Activated CD4-positive, alpha-beta T cell treated with anti-CD3 and anti-CD28 coated beads, Interleukin-2, amount 10 ng/mL, durations not matched to agents 7 days and 5 days (primary cell): ENCODE measurements at places on chromosomes 4 and X.

- no peak for DNase-seq
Measured at GRCh38 chr4:183297675-183298074, 22.4 kb downstream of the CLDN22 start.

DNA sequence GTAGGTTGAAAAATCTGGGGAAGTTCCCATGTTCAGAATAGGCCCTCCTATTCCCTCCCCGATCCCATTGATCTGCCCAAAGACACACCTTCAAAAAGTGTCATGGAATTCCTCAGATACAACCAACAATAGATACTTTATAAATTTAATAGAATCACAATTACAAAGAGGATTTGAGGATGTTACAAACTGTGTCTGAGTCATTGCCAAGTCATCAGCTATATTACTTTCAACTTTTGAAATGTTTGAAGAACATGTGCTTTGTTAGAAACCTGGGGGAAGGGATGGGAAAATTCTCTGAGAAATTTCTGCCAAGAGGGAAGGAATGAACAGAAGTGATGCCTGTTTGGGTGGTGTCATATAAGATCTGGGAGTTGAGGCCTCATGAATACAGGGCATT lies 46.7 kb downstream of the KCNIP4 start:
- DNase-seq: no peak

GRCh38 chr4:157204634-157205244 lies 15.8 kb upstream of the GRIA2 start:
- peak; percentile 10 for DNase-seq

DNA sequence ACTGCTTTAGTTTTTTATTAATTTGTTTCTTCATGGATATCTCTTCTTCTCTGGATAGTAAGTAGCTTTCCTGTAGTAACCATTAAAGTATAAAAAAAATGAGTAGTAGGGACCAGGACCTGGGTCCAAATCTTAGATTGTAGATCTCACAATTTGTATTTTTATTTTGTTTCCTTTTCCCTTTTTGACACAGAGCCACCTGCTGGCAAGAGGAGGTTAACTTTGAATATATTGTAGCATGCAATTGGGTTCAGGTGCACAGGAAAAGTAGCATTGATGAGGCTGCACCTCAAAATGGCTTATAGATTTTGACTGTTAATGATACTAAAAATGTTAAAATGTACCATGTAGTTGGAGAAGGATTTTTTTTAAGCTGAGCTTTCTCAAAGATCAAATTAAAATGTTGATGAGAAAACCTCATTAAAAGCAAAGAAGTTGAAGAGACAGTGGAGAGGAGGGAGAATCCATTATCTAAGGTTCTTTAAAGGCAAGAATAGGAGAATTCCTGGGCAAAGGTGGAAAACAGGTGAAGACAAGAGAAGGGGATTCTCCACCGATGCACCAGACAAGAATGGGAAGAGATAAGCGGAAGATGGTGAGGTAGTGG lies 48.3 kb upstream of the HPGDS start:
- DNase-seq: peak; percentile 35

DNA sequence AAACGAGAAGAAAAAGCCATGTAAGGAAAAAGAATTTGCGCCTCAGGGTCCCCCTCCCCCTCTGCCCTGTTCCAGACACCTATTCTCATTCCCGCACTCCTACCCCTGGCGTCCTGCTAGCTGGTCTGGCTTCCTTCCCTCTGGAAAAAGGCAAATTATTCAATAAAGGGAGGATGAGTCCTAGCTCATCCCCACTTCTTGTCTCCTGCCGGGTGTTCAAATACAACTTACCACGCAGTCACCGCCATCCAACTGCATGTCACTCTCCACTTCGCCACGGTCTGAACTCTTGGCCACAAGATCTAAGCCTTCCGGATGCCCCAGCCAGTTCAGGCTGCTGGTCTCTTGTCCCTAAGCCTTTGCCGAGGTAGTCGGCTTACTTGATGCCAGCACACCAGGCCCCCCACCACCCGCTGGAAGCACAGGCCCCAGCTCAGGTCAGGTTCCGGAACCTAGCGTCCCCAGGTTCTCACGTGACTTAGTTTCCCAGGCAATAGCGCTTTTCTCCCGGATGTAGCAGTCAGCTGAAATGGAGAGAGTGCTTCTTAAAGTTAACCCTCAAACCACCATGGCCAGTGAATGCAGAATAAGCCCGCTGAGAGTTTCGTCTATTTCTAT lies 209.6 kb upstream of the SPIN4 start:
- peak; percentile 67 for DNase-seq

GRCh38 chr4:26124753-26125321 lies 196.0 kb upstream of the RBPJ start:
- DNase-seq: no peak

DNA sequence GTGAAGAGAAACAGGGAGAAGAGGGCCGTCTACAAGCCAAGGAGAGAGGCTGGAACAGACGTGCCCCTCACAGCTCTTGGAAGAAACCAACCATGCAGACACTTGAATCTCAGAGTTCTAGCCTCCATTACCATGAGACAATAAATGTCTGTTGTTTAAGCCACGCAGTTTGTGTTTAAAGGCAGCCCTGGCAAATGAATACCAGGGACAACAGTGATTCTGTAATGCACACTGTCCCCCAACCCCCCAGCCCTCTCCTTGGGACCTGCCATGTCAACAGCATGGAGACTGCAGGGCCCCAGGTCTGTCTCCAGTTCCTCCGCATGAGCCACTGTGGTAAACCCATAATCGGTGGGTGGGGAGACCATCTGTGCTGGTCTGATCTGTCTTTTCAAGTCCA lies 348.0 kb upstream of the KLF3 start:
- DNase-seq: no peak

- DNase-seq: no peak
Measured at GRCh38 chr4:180280726-180281297, 1962.4 kb upstream of the TENM3 start.

DNA sequence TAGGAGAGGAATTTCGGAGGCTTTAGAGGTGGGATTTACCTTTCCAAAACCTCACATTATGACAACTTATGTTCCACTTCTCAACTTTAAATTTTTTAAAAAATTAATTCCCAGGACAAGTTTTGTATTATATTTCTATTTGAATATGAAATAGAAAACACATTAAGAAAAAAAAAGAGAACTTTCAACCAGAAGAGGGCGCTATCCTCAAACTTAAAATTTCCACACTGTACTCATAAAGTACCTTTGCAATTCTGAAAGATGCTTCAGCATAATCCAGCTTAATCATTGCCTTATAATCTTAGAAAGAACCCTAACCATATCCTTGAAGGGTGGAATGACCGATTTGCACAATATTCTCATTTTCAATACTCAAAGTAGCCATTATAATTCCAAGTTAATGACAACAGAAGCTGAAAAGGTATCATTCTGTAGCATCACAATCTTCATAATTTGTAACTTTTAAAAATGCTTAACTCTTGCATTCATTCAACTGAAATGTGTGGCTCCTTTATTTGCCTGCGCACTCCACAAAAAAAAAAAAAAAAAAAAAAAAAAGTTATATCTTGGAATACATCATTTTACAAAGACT lies 158.0 kb downstream of the KCNIP4 start:
- no peak for DNase-seq

DNA sequence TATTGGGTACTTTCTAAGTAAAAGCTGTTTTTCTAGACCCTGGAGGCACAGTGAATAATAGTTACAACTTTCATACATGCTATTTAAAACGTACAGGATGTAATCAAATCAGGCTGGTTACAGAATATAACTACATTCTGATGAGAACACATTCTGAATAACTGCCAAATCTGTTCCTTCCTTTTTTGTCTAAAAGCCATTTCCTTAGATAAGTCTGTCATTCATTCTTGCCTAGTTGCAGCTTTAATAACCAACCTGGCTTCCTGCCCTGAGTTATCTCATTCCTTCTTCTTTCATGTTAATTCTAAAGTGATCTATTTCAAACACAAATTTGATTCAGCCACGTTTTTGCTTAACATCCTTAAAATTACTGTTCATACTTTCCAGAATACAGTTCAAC lies 189.7 kb upstream of the ITM2A start:
- no peak for DNase-seq

DNA sequence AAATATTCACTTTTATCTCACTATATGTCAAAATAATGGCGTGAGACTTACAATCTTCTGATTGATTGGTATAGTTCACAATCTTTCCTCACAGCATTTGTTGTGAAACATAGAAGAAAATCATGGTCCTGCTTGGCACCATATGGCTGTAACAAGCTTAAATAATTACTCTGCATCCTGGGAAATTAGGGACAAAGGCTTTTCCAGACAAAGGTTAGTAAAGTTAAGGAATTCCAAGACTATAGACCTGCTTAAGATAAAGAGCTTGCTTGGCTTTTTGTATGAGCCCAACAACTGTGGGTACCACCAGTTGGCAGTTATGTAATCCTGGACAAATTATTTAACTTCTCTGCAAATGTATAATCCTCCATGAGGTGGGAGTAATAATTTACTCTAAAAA lies 3.4 kb upstream of the PCDH18 start:
- DNase-seq: no peak

GRCh38 chr4:66575008-66575696 lies 904.9 kb upstream of the EPHA5 start:
- DNase-seq: no peak

DNA sequence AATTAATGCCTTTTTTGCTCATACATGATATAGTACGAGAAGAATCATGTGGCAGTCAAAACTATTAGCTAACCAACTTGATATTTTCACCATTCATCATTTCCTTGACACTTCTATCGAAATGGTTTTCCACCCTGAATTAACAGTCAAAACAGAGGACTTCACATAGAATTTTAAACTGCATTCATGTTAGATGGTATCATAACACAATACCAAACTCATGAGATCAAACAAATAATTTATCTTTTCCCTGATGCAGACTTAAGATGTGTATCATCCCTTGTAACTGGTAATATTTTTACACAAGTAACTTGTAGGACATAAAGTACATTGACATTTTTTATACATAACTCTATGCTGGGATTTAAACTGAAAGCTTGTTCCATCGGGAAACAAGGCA lies 18.2 kb upstream of the ANTXR2 start:
- no peak for DNase-seq

DNA sequence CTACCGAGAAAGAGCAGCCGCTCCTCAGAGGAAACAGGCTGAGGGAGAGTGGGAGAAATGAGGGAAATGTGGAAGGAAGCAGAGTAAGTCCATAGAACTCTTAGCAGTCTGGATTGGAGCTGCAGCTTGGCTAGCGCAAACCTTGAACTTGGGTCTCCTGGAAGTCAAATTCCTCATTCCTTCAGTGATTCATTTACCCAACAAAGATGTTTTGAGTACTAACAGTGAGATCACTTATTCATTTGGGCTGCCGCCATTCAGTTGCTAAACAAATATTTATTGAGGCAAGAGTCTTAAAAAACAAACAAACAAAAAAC lies 51.5 kb downstream of the SEL1L3 start:
- no peak for DNase-seq

DNA sequence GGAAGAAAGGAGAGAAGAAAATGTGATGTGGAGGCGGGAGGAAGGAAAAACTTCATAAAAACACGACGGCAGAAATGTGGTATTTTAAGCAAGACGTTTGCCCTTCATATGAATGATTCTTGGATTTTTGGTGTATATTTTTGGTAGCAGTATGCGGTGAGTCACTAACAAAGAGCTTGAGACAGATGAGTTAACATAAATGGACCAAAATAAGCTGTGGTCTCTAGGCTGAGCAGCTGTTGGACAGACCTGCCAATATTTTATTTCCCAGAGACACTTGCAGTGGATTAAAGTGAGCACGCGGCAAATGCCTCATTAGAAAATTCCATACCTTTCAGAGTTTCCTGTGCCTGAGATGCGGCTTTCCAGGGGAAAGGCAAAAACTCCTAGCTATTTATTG lies 43.1 kb upstream of the RPS6KA3 start:
- DNase-seq: no peak

DNA sequence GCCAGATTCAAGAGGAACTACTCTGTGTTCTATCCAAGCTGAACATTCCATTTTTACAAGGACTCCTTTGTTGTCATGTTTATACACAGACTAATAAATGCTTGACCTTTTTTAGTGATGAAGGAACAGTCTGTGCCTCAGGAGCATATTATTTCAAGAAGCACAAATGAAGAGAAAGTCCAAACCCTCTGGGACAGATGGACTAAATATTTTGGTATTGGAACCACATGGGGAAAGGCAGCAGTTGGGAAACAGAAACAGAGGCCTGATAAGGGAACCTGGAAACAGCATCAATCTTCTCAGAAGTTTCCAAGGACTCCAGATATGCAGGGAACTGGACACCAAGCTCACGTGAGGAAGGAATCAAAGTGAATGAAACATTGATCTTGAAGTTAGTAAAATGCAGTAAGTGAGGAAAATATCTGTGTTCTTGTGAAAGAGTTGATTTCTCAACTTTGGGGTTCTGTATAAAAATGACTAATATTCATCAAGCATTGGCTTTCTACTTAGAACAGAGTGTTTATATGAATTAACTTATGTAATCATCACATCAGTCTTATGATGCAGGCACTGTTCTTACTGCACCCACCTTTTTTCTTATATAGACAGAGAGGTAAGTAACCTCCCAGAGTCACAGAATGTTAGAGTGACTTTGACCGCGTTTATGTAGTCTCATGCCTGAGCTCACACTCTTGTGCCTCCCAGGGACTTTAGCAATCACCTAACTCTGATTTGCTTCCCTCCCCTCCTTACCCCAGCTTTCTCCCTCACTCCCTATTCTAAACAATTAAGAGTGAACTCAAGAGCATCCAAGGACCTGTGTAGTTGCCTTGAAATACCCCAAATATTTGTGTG lies 148.9 kb upstream of the JADE1 start:
- no peak for DNase-seq

DNA sequence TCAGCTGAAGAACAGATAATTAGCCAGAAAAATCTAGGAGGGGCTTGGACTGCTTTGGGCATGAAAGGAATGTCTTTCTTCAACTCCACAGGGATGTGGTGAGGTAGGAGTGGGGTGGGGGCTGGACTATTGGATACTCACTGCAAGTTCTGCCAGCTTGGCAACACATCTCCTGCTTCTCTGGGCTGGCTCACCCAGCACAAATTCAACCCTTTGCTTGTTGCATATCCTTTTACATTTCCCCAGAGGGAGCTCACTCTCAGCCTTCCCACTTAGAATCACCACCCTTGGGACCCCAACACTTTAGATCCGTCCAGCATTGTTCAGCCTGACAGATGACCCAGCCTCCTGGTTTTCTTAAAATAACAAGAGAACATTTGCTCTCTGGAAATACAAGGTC lies 120.6 kb downstream of the KDR start:
- DNase-seq: no peak

- no peak for DNase-seq
Measured at GRCh38 chrX:12877386-12877785, 10.5 kb downstream of the TLR7 start.

DNA sequence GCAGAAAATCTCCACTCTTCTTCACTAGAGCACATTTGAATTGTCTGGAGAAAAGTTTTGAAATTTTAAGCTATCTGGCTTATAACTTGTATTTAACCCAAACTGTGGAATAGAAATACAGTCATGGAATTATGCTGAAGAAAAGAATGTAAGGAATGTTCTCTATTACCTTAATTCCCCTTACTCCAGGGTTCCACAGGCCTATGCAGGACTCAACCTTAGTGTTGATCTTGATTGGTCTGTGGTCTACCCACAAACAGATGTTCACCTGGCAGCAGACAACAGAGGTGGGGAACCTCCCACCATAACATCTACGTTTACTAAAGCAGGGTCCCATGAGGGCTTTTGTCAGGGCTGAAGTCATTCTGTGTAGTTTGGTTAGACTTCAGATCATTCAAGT lies 189.3 kb upstream of the GPRIN3 start:
- no peak for DNase-seq
